ENCODE measurements at places on chromosomes 3 and 15.

- DNase-seq = no peak
Measured at GRCh38 chr3:32954506-32954905, 3.1 kb downstream of the CCR4 start.

- DNase-seq = no peak
Measured at GRCh38 chr15:101004986-101005747, 86.0 kb downstream of the LRRK1 start.

DNA sequence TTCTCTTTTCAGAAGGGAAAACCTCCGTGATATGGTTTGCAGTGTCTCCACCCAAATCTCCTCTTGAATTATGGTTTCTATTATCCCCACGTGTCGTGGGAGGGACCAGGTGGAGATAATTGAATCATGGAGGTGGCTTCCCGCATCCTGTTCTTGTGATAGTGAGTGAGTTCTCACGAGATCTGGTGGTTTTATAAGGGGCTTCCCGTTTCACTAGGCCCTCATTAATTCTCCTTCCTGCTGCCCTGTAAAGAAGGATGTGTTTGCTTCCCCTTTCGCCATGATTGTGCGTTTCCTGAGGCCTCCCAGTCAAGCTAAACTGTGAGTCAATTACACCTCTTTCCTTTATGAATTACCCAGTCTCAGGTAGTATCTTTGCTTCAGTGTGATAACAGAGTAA, 692.7 kb upstream of the GRM7 start:
- no peak for DNase-seq

GRCh38 chr3:52314489-52314888, 1.6 kb upstream of the DNAH1 start:
- no peak for DNase-seq
